ENCODE measurements at places on chromosomes 1 and 21.

- no peak for DNase-seq
Observed at GRCh38 chr1:225919906-225920305, 4.1 kb downstream of the PYCR2 start.

DNA sequence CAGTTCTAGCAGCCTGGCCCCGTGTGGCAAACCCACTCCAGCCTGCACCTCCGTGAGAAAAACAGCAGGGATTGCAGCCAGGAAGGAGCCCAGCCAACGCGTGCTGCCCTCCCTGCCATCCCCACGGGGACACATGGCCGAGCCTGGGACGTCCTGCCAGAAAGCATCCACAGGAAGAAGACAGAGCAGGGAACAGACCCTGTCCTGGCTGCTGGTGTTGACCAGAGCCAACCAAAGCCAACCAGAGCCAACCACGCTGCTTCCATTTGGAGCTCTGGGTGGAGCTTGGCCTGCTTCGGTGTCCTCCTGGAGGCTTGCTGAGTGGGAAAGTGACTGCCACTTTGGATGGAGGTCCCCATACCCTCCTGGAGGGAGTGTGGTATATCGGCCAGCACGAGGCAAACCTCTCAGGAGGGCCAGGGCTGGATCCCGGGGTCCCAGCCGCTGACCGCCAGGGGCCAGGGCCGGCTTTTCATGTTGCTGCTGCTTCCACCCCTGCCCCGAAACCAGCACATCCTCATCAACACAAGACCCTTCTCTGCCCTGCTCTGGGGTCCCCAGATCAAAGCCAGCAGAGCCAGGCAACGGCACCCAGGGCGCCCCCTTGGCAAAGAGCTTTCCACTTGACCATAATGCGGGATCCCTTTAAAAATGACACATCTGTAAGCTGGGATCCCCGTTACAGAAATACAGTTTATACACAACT is 80.6 kb upstream of the ARHGEF16 start:
- DNase-seq: no peak

GRCh38 chr1:245901565-245901964 is 605.5 kb downstream of the SMYD3 start:
- no peak for DNase-seq

DNA sequence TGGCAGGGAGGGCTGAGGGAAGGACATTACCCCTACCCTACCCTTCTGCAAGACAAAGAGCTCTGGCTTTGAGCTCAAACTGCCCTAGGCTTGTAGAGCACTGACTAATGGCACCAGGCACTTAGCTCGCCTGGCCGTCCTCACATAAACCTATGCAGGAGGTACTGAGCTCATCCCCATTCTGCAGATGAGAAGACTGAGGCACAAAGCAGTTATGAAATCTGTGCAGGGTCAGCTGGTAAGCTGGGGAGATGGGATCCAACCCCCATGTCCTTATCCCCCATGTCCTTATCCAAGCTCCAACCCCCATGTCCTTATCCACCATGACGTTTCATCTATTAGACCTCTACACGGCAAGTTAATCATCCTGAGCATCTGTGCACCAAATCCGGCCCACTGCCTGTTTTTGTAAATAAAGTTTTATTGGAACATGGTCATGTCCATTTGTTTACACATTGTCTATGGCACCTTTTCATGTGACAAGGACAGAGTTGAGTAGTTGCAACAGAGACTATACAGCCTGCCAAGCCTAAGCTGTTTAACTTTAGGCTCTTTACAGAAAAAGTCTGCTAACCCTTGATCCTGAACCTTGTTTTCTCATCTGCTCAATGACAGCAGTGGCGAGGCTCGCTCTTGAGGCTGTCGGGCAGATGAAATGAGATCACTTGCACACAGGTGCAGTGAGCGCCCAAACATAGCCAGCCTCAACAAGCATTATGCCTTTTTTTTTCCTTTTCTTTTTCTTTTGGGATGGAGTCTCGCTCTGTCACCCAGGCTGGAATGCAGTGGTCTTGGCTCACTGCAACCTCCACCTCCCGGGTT is 86.8 kb downstream of the FBXO2 start:
- DNase-seq: no peak

GRCh38 chr1:7930645-7931445 is 9.8 kb downstream of the TNFRSF9 start:
- no peak for DNase-seq

- DNase-seq: no peak
Observed at GRCh38 chr1:9410737-9411297, 118.1 kb downstream of the SPSB1 start.

GRCh38 chr1:199855580-199855979 is 171.9 kb upstream of the NR5A2 start:
- DNase-seq: no peak

GRCh38 chr1:68291688-68292384 is 59.5 kb upstream of the WLS start:
- DNase-seq: no peak

GRCh38 chr21:38249256-38249655 is 7.5 kb upstream of the KCNJ15 start:
- DNase-seq: no peak

- no peak for DNase-seq
Observed at GRCh38 chr1:62728963-62729362, 40.8 kb upstream of the DOCK7 start.

GRCh38 chr1:183148599-183148998 is 37.5 kb upstream of the LAMC2 start:
- no peak for DNase-seq

DNA sequence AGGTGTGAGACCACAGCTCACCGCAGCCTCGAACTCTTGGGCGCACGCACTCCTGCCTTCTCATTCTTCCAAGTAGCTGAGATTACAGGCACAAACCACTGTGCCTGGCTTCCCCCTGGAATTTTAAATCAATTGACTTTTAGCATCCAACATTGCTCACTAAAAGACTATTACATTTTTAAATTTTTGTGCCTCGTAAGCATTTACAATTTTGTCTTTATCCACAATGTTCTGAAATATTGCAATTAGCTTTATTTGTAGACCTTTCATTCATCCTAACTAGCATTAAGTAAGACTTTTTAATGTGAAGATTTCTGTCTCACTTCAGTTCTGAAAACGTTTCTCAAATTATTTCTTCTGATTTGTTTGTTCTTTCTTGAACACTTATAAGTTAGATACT is 122.9 kb downstream of the HFM1 start:
- no peak for DNase-seq

GRCh38 chr1:157595356-157595755 is 2.5 kb downstream of the FCRL4 start:
- DNase-seq: no peak

DNA sequence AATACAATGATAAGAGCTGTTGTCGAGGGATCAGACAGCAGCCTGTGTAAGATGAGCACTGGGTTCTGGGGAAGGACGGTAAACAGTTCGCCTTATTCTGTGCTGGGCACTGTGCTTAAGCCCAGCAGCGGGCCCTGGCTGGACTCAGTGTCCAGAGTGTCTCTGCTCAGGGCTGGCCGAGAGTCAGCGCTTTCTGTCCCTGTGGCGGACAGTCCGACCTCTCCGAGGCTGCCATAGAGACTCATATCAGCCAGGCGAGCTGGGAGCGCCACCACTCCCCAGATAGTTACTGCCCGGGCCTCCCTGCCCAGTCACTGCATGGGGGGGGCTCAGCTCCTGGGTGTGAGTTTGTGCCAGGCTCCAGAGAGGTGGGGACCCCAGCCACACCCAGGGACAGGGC is 14.7 kb upstream of the NPHP4 start:
- no peak for DNase-seq

DNA sequence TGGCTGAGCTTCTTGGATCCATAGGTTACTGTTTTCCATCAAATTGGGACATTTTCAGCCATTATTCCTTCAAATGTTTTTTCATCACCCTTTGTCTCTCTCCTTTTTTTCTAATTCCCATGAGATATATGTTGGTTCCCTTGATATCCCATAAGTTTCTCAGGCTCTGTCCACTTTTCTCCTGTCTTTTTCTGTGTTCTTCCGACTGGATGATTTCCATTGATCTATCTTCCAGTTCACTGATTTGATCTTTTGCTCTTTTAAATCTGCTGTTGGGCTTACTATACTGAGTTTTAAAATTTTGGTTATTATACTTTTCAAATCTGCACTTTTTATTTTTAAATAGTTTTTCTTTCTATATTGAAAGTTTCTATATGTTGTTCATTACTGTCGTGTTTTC is 18.2 kb downstream of the PRKACB start:
- no peak for DNase-seq

DNA sequence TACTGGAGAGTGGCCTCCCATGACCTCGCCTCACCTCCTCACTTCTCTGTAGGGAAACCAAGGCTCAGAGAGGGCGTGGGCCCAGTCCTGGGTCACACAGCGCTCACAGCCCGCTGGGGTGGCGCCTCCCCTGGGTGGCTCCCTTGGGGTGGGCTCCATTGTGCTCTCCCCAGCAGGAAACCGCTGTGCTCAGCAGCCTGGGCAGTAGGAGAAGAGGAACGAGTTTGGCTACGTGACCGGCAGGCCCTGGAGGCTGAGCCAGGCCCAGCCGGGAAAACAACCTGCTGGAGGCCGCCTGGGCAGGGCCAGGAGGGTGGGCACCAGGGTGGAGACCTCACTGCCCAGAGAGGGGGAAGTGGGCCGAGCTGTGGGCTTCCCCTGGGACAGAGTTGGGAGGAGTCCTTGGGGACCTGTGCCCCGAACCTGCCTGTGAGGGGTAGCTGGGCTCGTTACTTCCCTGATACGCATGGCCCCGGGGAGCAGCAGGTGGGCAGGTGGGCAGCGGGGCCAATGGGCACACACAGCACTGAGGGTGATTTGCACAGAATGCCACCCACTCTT is 15.0 kb upstream of the FAM131C start:
- DNase-seq: no peak

GRCh38 chr1:52542085-52542688 is 10.7 kb downstream of the TUT4 start:
- no peak for DNase-seq

- no peak for DNase-seq
Observed at GRCh38 chr1:73009938-73010337, 727.6 kb upstream of the NEGR1 start.

- DNase-seq: no peak
Observed at GRCh38 chr1:201808633-201808990, 20.3 kb upstream of the IPO9 start.

DNA sequence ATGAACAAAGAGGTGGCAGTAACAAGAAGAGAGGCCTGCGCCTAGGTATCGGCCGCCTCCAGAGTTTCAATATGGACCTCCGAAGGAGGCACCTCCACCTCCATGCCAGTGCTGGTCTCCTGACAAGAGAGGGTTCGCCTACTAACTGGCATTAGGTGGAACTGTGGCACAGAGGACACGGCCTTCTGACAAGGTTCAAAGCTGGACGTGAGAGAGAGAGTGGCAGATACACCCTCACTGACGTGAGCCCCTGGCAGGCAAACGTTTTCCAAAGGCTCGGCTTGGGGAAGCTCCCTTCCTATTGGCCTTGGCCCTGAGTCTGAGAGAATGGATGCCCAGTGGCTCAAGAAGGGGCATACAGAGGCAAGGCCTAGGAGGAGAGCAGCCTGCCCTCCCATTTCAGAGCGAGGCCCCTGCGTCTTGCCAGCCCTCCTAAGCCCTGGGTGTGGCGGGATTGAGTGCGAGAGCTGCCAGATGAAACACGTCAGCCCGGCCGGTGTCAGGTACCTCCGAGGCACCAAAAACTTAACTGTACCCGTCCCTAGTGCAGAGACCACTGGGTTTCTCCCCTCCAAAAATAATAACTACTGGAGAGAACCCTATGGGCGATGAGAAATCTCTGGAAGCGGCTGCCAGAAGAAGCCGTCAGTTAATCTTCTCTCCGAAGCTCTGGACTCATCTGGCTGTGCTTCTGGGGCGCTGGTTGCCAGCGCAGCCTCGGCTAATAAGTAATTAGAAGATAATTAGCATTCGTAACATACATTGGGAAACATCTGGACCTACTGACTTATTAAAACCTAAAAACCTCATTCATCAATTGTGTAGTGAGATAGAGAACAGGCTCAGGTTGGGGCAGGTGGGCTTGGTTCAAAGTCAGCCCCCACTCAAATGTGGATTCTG is 283.6 kb downstream of the NPHP4 start:
- no peak for DNase-seq

- no peak for DNase-seq
Observed at GRCh38 chr1:178461701-178462100, 35.1 kb downstream of the CLEC20A start.

- no peak for DNase-seq
Observed at GRCh38 chr1:30051777-30052176, 671.6 kb downstream of the MATN1 start.

DNA sequence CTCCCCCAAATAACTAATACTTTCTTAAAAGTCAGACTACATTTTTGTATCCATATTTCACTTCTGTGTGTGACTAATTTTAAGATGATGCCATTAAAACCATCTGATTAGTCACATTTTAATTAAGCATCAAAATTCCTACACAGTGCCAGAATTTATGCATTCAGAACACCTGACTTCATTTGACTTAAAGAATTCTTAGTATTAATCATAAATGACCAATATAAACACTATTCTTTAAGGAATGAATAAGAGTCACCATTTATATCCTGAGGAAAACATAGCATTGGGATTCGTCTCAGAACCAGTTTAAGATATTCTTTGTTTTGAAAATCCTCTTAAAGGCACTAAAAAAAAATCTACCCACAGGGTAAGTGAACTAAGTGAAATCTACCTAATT is 37.0 kb downstream of the TM2D1 start:
- DNase-seq: no peak

- no peak for DNase-seq
Observed at GRCh38 chr1:165915932-165916348, 88.5 kb downstream of the UCK2 start.

DNA sequence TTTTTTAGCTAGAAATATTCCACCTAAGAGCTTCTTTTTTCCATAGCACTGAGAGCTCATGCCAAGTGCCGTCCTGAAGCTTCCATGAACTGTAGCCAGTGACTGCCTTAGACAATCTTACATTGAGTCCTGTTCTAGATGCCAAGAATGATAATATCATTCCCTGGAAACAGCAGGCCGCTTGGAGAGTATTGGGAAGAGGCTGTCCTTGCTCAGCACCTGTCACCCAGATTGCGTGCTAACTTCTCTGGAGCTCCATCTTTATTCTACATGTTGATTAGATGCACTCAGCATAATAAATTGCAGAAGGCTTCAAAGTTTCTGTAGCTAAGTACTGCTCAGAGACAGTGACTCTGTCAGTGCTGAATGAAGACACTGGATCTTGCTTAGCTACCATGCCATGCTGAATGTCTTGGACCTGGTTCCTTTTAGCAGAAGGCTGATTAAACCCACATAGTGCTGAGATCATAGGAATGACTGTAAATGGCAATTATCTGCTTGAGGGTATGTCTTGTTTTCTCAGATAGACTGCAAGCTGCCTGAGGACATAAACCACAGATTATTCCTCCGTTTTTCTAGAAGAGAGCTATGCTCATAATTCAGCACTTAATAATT is 83.1 kb upstream of the IRF2BP2 start:
- DNase-seq: no peak

GRCh38 chr1:47711848-47712492 is 274.1 kb downstream of the FOXD2 start:
- no peak for DNase-seq

- DNase-seq: no peak
Observed at GRCh38 chr1:206495011-206495461, 12.3 kb upstream of the RASSF5 start.

DNA sequence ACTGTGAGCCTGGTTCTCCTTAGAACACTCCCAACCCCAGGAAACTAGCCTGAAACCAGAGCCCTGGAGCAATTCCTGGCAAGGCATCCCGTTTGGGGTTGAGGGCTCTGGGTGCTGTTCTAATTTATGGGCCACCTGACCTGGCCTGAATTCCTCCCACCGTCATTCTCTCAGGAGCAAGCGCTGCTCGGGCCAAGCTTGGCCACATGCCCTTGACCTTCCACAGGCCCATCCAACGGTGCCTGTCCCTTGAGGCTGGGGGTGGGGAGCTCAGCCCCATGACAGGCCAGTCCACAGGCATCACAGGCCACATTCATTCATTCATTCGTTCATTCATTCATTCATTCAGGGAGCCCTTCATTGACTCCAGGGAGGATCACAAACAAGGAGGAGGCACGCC is 5.3 kb downstream of the PADI2 start:
- DNase-seq: no peak
